SW 1271 (cell line): ENCODE measurements at places on chromosomes 4 and X.

DNA sequence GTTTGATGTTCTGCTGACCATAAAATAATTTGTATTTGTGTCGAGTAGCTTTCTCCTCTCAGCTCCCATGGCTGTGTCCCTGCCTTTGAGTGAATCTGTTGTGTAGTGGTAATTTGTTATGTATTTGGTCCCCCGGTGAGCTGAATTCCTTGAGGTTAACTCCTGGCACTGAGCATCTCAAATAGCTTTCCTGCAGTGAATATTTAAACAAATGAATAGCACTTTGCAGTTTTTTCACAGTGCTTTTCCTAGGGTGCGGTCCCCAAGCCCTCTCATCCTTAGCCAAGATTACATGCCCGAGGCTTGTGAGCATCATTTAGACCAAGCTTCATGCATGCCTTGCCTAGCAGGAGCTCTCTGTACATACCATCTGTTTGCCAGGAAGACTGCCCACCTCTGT, 74.2 kb downstream of the CLDN34 start:
- DNase-seq: no peak

DNA sequence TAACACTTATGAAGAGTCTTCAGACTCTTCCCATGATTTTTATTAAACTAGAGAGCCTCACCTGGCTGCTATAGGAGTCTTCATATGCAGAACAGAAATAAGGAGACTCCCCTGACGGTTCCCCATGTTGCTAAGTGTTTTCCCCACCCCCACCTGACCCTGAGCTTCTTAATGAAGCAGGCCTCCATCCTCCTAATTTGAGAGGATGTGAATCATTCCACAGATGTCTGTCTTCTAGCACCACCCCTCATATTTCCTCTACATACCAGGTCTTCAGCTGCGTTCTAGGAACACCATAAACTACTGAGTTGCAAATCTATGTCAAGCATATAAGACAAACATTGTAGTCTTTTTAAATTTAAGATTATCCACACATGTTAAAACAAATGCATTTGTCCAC, 36.9 kb downstream of the RP2 start:
- DNase-seq: no peak

GRCh38 chrX:6782831-6783230, 247.9 kb upstream of the VCX3A start:
- no peak for DNase-seq

DNA sequence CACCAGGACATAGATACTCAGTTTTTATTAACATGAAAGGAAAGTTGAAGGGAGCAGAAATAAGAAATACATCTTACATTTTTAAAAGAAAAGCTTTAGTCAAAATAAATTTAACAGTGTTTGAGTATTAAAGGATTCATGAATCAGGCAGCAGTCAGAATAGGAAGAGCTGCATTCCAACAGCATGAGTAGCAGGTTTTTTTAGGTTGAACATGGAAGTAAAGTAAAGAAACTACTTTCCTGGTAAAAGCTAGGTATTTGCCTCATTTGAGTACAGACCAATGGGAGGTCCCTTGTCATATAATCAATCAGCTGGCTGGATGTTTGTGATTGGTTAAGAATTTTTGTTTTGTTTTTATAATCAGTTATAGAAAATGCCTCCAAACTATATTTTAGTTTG, 645.9 kb upstream of the INTU start:
- DNase-seq: no peak

DNA sequence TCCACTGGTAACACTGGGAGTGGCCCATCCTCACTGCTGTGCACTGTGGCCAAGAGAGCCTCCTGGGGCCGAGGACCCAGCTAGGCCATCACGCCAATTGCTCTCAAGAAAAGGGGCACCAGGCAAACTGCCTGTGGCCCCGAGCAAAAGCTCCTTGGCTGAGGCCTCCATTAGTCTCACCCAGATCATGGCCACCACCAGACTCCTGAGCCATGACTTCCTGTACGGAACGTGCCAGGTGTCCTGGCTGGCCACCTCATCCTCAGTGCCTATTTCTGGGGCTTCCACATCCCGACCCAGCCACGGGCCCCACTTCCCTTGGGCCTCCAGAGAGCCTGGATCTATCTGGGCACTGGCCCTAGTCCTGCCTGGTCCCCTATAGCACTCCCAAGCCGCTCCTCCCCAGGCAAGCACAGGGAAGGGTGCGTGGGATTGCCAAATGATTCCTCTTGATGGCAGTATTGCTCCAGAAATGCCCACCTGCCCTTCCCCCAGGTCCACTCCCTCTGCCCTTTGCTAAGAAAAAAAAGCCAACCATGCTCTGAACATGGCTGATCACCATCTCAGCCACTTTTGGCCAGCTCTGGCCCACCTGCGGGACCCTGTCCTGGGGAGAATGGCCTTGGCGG, 212.6 kb upstream of the AGTR2 start:
- DNase-seq: no peak

DNA sequence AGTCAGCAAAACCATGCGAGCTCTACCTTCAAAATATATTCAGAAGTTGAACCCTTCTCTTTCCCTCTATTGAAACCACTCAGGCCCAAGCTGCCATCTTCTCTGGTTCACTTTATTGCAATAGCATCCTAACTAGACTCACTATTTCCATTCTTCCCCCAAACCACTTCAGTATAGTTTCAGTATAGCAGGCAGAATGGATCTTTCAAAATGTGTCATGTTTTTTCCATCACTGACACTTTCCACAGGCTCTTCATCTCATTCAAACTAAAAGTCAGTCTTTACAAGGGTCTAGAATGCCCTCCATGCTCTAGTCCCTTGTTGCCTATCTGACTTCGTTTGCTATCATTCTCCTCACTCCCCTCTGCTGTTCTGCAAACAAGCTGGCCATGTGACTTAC, 274.4 kb downstream of the IDS start:
- no peak for DNase-seq

- no peak for DNase-seq
These were observed 166.0 kb downstream of the FBXW7 start for GRCh38 chr4:152369902-152370295.

DNA sequence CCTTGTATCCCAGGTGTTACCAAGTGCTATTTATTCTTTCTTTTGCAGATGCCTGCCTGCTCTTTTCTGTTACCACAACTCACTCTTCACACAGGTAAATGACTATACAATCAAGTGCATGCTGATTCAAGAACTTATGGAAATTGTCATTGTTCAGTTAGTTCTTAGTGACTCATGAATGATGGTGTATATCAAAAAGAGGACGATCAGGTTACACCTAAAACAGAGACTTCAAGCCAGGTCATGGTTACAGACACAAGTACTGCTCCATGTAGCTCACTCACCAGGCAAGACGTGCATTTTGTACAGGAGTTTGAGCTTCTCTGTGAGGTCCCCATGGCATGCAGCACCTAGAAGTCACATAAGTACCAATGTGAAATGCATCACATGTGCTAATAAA, 59.3 kb upstream of the UCP1 start:
- DNase-seq: no peak

DNA sequence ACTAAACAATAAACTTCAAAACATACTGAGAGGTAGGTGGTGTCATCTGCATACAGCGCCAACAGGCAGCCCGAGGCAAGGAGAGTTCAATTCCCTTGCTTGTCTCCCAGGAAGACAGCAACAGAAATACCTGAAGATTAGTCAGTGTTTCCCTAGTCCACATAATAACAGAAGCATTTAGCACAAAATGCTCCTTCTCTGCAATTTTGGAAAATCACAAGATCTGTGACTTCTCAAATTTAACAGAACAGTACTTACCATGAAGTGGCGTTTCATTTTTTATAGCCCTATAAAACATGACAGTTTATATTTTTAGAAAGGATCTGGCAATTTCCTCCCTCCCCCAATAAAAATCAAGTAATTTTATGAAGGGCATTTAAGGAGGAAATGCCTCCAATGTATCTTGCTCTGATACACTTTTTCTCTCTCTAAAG, 67.1 kb upstream of the MYOZ2 start:
- no peak for DNase-seq

GRCh38 chr4:153034681-153035080, 98.6 kb downstream of the FHDC1 start:
- no peak for DNase-seq

DNA sequence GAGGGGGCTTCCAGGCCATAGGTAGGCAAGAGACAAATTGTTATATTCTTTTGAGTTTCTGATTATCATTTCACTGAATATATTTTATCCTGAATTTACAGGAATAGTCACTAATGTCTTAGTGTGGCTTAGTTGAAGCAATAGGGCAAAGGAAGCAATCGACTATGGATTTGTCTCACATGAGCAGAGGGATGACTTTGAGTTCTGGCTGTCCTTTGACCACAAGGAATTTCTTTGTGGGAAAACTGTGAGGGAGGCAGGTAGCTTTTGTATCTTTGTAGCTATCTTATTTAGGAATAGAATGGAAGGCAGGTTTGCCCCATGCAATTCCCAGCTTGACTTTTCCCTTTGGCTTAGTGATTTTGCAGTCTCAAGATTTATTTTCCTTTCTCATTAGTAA, 207.3 kb upstream of the ANXA10 start:
- DNase-seq: no peak

DNA sequence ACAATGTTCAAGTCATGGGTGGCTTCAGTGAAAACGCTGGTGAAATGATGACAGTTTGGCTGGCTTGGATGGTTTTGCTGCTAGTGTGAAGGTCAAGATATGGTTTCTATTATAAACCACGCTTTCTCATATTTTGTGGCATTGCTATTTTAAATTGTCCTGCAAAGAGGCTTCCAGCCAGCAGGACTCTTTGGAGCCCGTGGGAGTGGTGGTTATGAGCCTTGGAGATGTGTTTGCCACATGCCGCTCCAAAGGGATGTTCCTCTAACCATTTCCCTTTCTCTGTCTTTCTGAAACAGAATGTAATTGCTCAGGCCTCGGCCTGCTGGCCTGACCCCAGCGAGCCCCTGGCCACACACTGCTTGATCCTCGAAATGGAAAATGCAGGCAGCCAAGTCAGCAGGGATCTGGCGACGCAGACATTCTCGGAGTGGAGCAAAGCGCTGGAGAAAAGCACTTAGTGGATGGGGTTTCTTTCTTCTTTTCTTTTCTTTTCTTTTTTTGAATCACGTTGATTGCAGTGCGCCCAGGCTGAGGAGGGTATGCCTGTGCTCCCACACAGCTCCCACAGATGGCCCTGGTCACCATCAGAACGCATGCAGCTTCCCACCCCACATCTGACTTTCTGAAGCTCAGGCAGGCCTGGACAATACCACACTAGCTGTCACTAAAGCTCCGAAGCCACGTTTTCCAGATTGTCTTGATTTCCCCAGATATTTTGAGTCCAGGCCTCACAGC, 114.0 kb downstream of the ENPP6 start:
- DNase-seq: no peak

- no peak for DNase-seq
These were observed 11.9 kb upstream of the UBA6 start for GRCh38 chr4:67712650-67713528.

DNA sequence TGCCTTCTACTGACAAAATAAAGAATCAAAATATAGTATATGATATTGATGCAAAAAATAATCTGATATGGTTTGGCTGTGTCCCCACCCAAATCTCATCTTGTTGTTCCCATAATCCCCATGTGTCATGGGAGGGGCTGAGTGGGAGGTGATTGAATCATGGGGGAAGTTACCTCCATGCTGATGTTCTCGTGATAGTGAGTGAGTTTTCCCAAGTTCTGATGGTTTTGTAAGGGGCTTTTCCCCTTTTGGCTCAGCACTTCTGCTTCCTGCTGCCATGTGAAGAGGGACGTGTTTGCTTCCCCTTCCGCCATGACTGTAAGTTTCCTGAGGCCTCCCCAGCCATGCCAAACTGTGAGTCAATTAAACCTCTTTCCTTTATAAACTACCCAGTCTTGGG, 70.2 kb downstream of the TMEM165 start:
- no peak for DNase-seq

- no peak for DNase-seq
These were observed 1.6 kb upstream of the UNC5C start for GRCh38 chr4:95550115-95550987.

GRCh38 chrX:93322110-93322509, 351.3 kb downstream of the NAP1L3 start:
- DNase-seq: no peak

GRCh38 chr4:625631-626161, 323 bp downstream of the PDE6B start:
- no peak for DNase-seq

DNA sequence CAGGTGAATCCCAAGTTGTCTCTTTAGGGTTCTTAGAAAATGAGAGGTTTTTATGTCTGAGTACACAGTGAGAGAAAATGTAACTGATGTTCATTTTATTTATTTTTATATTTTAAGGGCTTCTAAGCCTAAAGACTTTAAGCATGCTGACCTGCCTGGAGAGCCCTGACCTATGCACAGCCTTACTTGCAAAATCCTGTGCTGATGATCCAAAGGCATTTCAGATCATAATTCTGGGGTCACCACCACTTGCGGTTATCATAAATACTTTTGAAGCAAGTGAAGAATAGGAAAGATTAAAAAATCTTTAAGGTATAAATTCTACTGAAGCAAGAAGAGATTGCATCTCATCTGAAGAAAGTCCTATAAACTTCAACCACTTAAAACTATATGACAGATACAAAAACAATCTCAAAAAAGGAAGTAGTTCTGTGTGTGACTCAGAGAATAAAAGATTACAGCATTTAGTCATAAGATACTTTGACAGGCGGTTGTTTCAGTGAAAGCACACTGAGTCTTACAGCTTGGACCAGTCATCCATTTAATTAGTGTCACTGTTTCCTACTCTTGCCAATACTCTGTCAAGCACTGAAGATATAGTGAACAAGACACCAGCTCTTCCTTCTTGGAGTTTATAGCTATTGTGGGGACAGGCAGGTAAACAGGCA, 245.2 kb upstream of the DIPK2B start:
- DNase-seq: peak; percentile 67

DNA sequence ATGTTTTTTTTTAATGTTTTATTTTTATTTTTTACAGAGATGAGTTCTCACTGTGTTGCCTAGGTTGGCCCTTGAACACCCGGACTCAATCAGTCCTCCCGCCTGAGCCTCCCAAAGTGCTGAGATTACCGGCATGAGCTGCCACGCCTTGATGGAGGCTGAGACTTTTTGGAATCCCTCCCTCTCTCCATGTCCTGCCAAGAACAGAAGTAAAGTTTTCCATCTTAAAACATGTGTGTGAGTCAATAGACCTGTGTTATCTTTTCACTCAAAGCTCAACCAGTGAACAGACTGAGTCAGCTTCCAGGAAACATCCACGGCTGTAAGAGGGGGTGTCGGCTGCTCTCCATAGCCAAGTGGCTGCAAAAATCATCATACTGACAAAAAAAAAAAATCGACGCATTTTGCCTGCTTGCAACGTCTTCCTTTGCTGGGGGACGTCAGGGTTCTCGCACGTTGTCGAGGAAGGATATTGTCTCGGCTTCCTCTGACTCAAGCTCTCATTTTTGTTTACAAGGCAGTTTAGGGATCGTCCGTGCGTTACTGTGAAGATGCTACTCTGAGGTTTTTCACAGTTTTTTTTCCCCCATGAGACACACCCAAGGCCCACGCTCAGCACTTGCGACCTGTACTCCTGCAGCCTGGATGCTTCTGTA, 10.0 kb upstream of the ASMTL start:
- DNase-seq: no peak
